Fibroblast of skin of right quadriceps (primary cell): ENCODE measurements at places on chromosomes 16 and 17.

GRCh38 chr17:43410557-43411368, 12.0 kb downstream of the ARL4D start:
- DNase-seq = no peak

- peak; percentile 59 for DNase-seq
These were observed 13.2 kb upstream of the AURKB start for GRCh38 chr17:8223356-8224126.

DNA sequence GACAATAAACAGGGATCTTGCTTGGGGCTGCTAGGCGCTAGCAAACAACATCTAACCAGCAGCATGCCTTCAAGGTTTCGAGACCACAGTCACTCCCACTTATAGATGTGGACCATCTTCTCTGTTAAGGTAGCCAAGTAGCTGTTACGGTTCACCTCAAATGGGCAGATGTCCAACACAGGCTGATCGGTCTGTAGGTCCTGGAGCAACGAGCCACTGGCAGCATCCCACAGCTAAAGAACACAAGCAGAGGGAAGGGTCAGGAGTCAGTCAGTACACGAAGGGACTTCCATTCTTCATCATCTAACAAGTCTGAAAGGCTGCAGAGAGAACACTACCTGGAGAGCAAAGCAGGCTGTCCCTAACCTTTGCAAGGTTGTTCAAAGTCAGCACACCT, 16.9 kb upstream of the GLG1 start:
- no peak for DNase-seq

DNA sequence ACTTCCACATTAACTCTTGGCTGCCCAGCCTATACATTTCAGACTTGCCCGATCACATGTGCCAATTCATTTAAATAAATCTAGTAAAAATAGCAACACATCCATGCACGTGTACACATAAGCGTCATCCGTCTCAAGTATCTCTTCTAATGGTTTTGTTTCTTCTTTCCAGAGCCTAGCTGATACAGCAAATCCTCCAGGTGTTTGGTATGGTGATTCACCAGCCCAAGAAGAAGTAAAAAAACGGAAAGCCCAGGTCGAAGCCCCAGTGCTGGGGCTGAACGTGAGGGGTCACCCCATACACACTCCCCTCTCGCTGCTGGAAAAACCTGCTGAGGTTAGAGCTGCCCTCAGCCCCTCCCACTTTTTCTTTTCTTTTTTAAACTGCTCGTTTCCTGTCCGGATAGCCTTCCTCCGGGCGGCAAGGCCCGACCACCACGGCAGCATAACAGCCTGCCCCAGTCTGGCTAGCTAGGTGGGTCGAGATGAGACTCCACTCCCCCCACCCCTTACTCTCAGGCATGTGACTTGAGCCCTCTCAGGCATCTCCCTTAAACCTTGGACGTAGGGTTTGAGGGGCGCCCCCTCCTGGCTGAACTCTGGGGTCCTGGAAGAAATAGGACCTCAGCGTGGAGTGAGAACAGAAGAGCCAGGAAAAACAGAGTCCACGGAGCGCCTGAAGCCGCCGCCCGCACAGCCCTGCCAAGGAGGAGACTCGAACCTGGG, 13.9 kb upstream of the OR1F1 start:
- DNase-seq = peak; percentile 25

- no peak for DNase-seq
These were observed at the start of gene CDH1 for GRCh38 chr16:68737046-68737729. Gene CDH1, plus strand, starts transcription at chr16:68737292. Its CDS starts 124 bp downstream, at chr16:68737416.

- DNase-seq = no peak
These were observed 19.7 kb upstream of the LRRC37A3 start for GRCh38 chr17:64938925-64939474.

GRCh38 chr17:64498308-64499203, 1.7 kb upstream of the POLG2 start:
- no peak for DNase-seq

GRCh38 chr16:58853854-58854791, 120.0 kb upstream of the GOT2 start:
- DNase-seq = no peak

DNA sequence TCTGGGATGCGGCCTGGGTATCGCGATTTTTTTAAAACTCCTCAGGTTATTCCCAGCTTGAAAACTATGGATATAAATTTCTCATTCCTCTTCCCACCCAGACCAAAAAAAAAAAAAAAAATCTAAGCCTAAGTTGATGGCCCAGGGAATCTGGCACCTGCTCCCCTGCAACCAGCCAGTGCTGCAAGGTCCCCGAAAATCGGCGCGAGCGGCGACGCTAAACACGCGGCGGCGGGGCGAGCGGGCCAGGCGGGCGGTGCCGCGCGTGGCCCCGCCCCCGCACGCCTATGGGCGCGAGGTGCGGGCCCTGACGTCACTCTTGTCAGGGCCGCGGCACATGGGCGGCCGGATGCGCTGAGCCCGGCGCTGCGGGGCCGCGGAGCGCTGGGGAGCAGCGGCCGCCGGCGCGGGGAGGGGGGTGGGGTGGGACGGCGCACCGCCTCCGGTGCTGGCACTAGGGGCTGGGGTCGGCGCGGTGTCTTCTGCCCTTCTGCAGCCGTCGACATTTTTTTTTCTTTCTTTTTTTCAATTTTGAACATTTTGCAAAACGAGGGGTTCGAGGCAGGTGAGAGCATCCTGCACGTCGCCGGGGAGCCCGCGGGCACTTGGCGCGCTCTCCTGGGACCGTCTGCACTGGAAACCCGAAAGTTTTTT, at the start of gene HLF:
Gene HLF (plus strand): TSS at position 316 of the 654 bp plus-strand sequence. CDS start 525 bp downstream, outside the sequence.
- peak; percentile 74 for DNase-seq

GRCh38 chr17:62675260-62675659, 47.8 kb downstream of the MRC2 start:
- no peak for DNase-seq

DNA sequence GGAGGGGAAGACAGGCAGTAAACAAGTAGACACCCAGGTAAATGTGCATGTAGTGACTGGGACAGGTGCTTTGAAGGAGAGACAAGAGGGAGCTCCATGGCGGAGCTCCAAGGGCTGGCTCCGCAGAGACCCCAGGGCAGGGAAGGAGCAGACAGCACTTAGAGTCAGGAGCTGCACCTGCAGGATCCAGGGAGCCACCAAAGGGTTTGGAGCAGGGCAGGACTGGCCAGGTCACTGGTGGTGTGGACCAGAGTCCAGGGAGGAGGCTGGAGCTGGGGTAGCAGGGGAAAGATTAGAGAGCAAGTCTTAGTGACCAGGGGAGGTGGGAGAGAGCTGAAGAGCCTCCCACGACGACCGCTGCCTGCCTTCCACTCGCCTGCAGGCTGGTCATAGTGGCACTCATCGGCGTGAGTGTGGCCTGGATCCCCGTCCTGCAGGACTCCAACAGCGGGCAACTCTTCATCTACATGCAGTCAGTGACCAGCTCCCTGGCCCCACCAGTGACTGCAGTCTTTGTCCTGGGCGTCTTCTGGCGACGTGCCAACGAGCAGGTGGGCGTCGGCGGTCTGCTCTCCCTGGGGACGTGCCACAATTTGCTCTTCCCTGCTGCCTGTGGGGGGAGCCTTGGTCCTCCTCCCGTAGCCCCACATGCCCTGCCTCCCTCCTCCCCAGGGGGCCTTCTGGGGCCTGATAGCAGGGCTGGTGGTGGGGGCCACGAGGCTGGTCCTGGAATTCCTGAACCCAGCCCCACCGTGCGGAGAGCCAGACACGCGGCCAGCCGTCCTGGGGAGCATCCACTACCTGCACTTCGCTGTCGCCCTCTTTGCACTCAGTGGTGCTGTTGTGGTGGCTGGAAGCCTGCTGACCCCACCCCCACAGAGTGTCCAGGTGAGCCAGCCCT, 14.7 kb upstream of the FAM83G start:
- DNase-seq = no peak

DNA sequence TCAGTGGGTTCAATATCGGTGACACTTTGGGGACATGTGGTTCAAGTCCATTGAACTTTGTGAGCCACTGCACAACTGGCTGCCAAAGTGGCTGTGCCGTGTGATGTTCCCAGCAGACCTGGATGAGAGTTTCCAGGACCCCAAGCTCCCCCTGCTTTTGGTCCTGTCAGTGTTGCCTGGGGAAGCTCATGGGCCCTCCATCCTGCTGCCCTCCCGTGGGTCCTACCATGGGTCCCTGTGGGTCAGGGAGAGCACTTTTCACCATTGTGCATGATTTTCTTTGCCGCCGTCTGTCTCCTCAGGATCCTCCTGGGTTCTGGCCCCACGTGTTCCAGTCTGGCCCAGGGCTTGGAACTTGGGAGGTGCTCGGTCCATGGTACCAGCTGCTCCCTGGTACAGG, 38.1 kb downstream of the LGALS9 start:
- DNase-seq = no peak

- no peak for DNase-seq
These were observed 102.2 kb downstream of the RAP1GAP2 start for GRCh38 chr17:2898255-2898926.

GRCh38 chr17:64058621-64059020, 38.2 kb upstream of the ICAM2 start:
- DNase-seq = no peak
